ENCODE measurements at places on chromosomes 1 and 21. TPM values are rescaled to one million over a fixed set of nuclear protein-coding genes. Genes with fewer than 3 reads are reported as not detected.

The WLS gene
- total RNA-seq, result 113 TPM

The CACNA1S gene
- total RNA-seq, result not detected

The S100A9 gene
- total RNA-seq, result 62.6 TPM

The COL16A1 gene
- total RNA-seq, result 12.1 TPM

The ARHGEF11 gene
- 27.7 TPM for total RNA-seq

The U2AF1 gene
- 12.6 TPM for total RNA-seq

The RCAN3 gene
- total RNA-seq, result 6.3 TPM

The BSND gene
- not detected for total RNA-seq

The NFASC gene
- 8.5 TPM for total RNA-seq

The KCNK2 gene
- total RNA-seq, result 0.09 TPM

The NCF2 gene
- 5.1 TPM for total RNA-seq

The STUM gene
- 1.5 TPM for total RNA-seq

Measured in heart left ventricle (tissue), 16 donors.